ENCODE measurements at places on chromosomes 7 and 10.

GRCh38 chr10:122139627-122140170 lies 131.4 kb upstream of the BTBD16 start:
- ATAC-seq = no peak

DNA sequence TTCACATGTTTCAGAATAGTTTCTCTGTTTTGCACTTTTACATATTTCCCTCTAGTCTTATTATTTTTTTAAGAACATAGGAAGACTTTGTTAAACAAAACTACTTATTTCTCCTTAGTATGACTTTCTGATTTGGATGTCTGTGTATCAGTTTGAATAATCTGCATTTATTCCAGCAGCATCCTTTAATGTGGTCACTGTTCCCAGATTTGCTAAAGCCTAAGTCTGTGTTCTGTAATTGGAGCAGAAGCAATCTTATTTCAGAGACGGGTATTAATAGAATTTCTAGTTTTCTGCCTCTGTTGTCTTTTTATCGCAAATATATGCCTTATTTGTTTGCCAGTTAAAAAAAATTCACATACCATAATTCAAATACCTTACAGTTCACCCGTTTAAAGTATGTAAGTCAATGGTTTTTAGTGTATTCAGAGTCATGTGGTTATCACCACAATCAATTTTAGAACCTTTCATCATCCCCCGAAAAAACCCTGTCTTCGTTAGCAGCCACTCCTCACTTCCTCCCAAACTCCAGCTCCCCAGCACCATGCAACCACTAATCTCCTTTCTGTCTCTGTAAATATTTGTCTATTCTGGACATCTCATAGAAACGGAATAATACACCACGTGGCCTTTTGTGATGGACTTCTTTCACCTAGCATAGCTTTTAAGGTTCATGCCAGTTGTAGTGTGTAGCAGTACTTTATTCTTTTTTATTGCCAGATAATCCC lies 58.7 kb downstream of the INPP5F start:
- no peak for ATAC-seq

- peak; percentile 79 for ATAC-seq
Observed at GRCh38 chr7:56009695-56010094, 41.5 kb downstream of the PSPH start.

- no peak for ATAC-seq
Observed at GRCh38 chr10:31317652-31318381, 1.2 kb upstream of the ZEB1 start.

GRCh38 chr7:28855538-28856217 lies 102.5 kb downstream of the TRIL start:
- no peak for ATAC-seq

- ATAC-seq = peak; percentile 61
Observed at GRCh38 chr7:150716368-150716767, at the start of gene GIMAP1. Gene GIMAP1, plus strand, starts transcription at chr7:150716613. Its CDS starts 2,435 bp downstream, at chr7:150719048.

DNA sequence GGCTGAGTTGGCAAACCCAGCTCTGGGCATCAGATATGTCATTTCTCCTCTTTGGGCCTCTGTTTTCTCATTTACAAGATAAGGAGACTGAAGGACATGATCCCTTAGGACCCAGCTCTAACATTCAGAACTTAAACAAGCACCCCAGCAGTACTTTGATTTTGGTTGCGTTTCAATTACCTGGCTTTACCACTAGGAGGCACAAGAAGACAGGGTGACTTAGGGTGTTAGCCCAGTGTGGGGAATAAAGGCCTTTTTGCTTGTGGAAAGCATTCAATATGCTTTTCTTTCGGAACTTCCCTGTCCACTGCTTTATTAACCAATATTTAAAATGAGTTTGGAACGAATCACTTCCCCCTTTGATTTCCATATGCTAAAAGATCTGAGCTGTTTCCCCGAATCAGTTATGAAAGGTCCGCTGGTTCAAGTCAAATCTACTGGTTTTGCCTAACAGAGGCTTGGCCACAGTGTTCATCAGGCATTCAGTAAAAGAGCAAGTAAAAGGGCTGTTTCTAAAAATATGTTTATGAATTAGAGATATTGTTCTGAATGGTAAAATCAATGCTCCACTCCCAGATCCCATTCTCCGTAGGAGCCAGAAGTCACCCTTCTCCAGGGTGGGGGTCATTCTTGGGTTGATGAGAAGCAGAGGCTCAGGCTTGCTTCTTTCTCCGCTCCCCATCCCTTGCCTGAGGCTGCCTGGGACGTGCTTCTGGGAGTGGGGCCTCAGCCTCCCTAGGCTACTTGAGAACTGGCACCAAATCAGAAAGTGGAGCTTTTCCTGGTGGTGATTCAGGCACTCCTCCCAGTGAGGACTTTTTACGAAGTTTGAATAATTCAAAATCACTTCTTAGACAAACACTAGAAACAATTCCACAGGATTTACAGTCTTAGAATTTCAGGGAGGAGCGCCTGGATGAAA lies 105.5 kb downstream of the MYOF start:
- peak; percentile 82 for ATAC-seq

All from gastroesophageal sphincter (tissue), 4 donors.